Central memory CD8-positive, alpha-beta T cell (primary cell): ENCODE measurements at places on chromosomes 5 and 9.

DNA sequence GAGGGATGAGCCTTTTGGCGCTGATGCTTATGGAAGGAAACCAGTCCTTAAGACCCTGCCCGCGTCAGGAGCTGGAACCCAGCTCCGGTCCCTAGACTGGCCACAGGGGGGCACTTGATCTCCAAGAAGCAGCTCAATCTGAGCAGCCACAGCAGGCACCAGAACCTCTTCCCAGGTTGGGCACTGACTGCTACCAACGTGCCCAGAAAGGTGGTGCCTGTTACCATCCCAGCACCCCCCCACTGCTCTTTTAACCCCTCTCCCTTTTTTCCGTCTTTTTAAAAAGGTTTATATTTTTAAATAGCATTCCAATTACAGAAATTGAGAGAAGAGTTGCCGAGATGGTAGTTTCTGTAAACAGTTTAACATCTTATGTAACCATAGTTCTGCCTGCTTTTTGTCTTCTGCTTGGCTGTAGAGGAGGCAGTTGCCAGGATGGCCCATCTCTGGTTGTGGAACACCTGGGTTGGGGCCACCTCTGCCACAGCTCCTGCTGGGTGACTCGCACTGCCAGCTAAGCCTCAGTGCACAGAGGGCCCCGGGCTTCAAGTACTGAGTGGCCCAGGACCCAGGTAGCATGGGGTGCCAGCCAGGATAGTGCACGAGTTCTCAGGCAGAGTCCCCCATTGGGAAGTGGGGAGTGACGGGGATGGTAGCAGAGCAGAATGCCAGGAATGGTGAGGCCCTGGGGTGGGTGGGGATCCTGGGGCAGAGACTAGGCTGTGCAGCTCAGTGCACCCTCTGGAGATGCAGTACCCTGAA, 62.8 kb downstream of the PFDN1 start:
- no peak for DNase-seq

- no peak for DNase-seq
These were observed 757.3 kb downstream of the DNAH5 start for GRCh38 chr5:13187186-13187585.

DNA sequence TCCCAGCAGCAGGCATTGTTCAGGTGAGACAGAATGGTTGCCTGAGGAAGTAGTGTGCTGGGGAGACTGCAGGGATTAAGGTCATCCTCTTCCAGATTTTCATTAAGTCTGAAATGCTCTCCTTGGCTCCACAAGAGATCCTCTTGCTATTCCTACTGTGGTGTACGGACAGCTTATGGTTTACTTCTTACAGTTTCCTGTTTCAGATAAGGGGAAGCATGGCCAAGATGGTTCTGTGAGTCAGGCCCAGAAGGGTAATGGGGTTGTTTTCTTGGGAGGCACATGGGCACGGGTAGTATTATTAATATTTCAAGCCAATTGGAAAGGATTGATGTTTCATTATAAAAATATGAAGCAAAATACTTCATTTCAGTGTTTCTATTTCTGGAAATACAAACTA, 42.9 kb downstream of the GLRX start:
- DNase-seq, result no peak

- no peak for DNase-seq
These were observed 605.2 kb downstream of the EBF1 start for GRCh38 chr5:158494541-158494940.

- no peak for DNase-seq
These were observed 1922.1 kb upstream of the WWC1 start for GRCh38 chr5:166369346-166369745.

- DNase-seq, result peak; percentile 48
These were observed 76.8 kb downstream of the STK10 start for GRCh38 chr5:172110921-172111851.

DNA sequence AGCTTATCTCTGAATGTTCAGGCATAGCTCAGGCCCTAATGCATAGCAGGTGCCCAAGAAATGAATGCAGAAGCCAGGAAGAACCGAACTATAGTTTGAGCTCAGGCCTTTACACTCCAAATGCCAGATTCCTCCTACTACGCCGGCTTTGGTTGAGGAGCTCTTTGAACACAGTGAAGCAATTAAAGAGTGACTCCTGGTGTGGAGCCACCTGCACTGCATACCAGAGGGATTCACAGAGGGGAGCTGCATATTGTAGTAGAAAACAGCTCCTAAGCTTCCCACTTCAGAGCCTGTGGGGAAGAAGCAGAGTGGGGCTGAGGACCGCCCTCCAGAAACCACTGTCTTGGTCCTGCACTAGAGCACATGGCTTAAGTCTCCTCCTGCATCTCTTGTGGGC, 14.5 kb upstream of the KCNMB1 start:
- no peak for DNase-seq

GRCh38 chr9:111063332-111063731, 25.1 kb upstream of the LPAR1 start:
- DNase-seq, result no peak

DNA sequence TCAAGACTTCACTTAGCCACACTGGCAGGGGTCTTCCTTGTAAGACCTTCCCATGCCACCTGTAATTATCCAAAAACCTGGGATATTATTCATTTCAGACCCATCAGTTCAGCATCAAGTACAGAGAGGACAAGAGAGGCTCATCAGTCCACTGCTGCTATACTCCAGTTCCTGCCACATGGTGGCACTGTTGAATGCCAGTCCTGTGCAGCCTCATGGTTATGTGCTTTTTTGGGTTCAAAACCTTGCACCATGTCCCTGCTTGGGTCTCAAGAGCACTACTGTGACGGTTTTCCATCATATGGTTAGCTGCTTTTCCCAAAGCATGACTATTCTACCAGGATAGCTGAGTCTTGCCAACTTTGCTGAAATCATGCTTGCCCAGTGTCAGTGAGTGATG, 8.5 kb downstream of the PTGS1 start:
- DNase-seq, result no peak

GRCh38 chr5:87787625-87788256, 375.0 kb upstream of the CCNH start:
- DNase-seq, result no peak

- DNase-seq, result no peak
These were observed 64.7 kb upstream of the ABCA1 start for GRCh38 chr9:104992659-104993058.

GRCh38 chr9:14531341-14532269, 161.6 kb downstream of the ZDHHC21 start:
- no peak for DNase-seq

- no peak for DNase-seq
These were observed 408.7 kb downstream of the ARHGEF28 start for GRCh38 chr5:74034733-74035132.

GRCh38 chr9:130445268-130445983, 665 bp downstream of the ASS1 start:
- no peak for DNase-seq

DNA sequence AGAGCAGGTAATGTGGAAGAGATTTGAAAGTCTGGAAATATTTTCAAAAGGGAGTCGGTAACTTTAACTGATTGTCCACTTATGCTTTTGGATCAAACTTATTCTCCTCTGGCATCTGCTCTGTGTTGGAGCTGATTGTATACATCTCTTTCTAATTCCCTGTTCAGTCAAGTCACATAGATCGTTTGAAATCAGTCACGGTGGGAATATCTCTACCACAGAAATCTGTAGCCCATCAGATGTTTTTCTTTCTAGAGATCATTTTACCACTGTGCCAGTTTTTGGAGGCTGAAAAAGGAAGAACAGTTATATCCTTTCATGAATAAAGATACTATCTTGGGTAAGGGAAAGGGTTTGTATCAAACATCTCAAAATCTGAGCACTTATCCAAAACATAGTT, 1853.3 kb downstream of the EFNA5 start:
- DNase-seq, result no peak

GRCh38 chr5:108814551-108814950, 66.9 kb downstream of the FER start:
- no peak for DNase-seq

GRCh38 chr5:73307645-73308355, 134.8 kb downstream of the TMEM174 start:
- no peak for DNase-seq

DNA sequence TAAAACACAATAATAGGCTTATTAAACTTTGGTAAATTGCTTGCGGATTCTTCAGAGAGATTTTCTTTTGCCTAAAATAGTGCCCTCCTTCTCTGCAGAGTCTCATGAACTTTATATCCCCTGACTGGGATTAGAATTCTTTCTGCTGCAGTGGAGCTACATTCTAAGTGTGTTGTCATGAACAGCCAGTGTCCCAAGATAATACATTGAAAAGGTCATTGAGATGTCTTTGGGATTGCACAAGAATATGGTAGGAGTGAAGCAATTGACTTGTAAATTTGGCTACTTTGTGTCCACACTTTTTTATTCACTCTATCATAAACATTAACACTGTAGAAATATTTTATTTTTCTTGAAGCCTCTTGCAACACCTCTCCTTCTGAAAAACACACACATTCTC, 604.5 kb downstream of the GABRG2 start:
- DNase-seq, result no peak

- DNase-seq, result no peak
These were observed 1.5 kb downstream of the ST6GALNAC4 start for GRCh38 chr9:127915325-127915752.

- no peak for DNase-seq
These were observed 16.1 kb downstream of the AHRR start for GRCh38 chr5:337563-338130.

DNA sequence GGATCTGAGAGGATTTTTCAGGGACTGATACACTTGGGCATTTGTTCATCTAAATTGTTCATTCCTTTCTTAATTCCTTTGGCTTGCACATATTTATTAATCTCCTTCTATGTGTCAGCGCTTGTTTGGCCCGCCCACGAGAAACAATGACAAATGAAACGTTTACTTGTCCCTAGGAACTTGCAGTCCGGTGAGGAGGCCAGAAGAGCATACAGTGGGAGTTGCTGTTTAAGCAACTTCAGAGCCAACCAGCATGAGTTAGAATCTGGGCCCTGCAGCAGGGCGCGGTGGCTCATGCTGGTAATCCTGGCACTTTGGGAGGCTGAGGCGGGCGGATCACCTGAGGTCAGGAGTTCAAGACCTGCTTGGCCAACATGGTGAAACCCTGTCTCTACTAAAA, 18.8 kb downstream of the FBXL7 start:
- no peak for DNase-seq
